Left forelimb (tissue), 1 donor: ENCODE measurements at places on chromosomes 3 and 15.

DNA sequence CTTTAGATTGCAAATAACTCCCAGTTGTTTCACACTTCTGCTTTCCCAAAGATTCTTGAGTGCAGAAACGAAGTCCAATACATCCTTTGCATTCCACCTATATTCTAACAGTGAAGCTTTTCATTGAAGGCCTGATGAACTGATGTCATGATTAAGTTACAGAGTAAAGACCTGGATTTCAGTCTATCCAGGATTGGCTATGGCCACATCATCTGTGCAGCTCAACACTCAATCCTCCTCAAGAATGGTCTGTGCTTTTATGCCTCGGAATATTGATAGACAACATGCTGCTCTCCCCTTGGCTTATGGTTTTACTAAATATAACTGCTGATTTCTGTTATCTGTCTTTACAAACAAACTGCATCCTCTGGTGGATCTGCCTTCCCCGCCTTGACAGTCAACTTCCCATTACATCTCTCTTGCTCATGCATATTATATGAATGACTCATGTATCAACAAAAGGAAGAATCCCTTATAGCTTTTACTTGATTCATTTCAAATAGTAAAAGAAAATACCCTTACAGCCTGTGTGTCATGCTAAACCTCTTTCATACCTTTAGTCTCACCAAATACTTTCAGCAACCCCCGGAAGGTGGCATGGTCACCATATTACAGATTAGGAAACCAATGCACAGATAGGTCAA is 59.5 kb downstream of the SCN11A start:
- no peak for DNase-seq

DNA sequence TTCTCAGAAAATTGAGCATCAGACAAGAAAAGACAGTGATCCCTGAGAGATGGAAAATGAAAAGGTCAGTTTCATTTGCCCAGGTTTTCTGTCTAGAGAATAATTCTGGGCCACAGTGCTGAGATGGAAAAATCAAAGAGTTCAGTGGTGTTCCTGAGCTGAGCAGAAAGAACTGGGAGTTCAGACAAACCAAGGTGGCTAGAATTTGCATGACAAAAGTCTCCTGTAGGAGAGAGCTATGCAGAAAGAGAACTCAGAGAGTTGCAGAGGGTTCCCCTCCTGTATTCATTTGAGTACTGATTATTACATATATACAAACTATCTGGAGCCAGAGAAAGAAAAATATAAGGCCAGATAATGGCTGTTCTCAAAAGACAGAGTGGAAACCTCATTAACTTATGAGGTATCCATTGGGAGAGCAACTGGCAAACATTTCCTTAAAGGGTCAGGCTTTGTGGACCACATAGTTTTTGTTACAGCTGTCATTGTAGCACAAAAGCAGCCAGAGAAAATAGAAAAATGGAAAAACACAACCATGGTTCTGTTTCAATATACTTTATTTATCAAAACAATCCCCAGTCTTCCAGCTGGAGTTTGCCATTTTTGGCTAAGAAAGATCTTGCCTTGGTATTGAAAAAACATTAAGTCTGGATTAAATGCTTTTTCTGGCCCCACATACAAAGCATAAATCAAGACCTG is 1004.1 kb downstream of the TBL1XR1 start:
- DNase-seq = no peak

DNA sequence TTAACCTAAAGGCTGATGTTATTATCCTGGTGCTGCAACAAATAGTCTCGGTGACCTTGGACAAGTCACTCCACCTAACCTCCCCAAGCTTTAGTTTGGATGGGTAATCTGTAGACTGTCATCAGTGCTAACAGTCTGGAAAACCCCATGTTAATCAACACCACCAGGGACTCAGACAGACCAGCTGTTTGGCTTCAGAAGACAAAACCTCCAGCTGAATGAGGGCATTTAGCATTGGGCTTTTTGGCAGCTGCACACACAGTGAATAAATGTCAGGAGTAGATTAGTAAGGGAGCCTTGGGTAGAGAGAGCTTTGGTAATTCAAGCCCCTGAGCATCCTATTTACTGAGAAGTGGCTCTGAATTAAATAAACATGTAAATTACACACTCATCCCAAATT is 24.9 kb upstream of the C3orf80 start:
- DNase-seq = no peak

GRCh38 chr15:33314069-33314468 is 3.3 kb downstream of the RYR3 start:
- DNase-seq = no peak

DNA sequence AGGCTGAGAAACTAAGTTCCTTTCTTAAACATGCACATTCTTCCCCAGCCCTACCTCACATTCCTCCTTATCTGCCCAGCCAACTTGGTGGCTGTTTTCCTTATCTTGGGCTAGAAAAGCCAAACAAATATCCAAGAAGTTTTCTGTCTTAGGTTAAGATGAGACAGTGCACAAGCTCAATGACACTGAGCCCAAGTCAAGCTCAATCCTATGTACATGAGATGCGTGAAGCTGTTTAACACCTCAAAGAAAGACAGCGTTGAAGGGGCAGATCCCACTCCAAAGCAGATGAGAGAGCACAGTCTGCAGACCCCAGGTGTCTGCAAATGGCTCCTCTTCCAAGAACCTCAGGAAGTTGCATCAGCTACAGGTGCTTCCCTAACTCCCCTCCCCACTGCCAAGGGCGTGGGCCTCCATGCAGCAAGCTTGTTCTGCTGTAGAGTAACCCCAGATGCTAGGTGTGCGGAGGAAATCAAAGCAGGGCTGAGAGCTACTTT is 16.6 kb downstream of the LRRC2 start:
- DNase-seq = no peak

- no peak for DNase-seq
These were observed 352.1 kb downstream of the CHST2 start for GRCh38 chr3:143471705-143472104.

DNA sequence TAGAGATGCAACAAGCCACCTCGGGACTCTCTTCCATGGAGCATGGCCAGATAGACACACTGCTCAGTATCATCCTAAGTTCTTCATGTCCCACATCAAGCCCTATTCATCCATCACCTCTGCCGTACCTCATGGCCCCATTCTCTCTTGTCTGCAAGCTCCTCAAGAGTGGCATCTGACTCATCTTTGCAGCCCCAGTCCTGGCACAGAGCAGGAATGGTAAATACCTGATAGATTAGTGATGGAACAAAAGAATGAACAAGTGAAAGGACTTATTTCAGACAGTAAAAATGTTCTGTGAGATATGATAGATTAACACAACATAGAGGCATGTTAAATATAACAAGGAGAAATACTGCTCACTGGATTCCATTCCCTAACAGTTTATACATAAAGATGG is 176.4 kb downstream of the ISL2 start:
- no peak for DNase-seq

DNA sequence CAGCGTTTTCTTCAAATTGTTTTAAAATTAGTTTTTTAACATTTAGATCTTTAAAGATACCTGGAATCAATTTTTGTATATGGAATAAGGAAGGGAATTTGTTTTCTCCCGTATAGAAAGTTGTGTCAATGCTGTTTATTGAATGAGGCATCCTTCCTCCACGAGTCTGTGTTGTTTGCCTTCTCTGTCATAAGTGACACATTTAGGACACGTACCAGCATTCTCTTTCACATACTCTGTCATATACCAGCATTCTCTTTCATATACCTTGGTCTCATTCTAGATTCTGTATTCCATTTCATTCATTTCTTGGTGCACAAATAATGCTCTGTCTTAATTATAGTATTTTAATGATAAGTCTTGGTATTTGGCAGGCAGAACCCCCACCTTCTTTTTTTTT is 10.3 kb downstream of the ATP11B start:
- DNase-seq = no peak

DNA sequence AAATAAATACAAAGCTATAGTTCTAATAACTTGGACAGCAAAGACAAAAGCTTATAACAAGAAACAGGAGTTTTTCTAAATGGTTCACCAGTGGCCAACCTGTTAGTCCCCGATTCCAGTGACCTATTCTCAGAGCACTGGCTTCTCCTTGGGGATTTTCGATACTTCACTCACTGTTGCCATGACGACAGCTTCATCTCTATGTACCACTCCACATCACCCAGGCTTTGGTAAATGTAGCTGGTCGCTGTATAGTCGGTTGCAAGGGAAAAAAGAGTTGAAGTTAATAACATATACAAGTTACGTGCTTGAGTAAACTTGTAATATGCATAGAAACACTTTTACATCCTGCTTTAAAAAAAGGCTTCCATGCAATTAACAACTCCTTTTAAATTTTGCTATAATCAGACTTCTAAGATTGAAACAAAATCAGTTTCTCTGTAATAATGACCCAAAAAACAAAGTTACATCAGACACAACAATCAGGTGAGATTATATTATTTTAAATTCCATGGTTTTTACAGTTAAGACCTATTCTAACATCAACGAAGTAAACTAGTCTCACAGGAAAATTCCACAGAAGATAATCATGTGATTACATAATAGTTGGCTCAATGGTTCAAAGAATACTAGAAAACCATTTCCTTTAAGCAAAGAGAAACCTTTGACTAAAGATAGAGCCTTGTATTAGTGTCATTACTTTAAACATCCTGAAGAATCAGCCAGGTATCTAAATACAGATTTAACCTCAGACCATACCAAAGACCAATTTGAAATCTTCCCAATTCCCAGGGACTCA is 2.9 kb downstream of the CCNL1 start:
- no peak for DNase-seq

GRCh38 chr15:92068121-92068520 is 214.6 kb downstream of the SLCO3A1 start:
- no peak for DNase-seq
